ENCODE measurements at places on chromosomes 2 and 18. TPM values are rescaled to one million over a fixed set of nuclear protein-coding genes. Genes with fewer than 3 reads are reported as not detected.
A peak's percentile ranks its signal among the peaks of the same experiment; 100 is the strongest.

DNA sequence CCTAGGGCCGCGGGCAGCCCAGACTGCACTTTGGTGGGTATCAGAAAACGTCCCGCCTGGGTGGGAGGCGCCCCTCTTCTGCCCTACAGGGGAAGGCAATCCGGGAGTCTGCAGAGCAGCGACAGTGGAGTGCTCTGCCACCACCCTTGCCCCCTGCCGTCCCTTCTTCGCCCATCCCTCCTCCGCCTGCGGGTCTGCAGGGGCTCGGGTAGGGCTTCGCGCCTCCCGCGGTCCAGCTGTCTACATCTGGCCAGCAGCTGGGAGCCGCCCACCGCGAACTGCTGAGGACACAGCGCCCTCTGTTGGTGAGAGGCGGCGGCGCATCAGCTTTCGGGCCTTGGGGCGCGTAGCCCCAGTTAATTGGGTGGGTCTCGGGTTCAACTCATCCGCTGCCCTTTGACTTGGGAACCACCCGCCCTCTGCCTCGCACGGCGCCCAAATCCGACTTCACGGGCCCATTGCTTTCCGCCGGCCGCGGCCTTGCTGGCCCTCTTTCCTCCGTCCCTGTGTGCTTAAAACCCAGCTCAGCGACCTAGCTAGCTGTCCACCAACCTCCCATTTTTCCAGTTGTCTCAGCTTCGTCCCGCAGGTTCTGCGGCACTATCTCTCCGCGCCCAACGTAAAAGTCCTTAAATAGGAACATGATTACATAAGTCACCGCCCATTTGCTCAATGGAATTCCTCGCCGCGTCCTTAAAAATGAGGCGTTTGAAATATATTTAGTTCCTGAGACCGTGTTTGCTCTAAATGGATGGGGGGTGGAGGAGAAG, 17.6 kb downstream of the WNT10A start:
- DNase-seq = peak; percentile 81

DNA sequence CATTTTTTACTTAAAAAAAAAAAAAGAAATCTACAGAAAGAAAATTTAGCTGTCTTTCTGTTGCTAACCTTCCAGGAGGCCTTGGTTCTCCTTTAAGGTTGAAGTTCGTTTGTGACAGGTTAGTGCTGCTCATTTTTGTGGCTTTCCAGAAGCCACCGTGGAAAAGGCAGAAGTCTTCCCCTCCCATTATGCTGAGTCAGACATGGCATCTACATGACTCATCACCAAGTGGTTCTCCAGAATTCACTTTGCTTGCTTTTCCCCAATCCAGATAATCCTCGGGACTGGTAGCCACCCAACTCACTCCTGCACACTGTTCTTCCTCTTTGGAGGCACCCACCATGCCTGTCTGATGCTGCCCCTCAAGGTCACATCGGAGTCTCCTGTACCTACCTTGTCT, 228.7 kb downstream of the PIK3C3 start:
- no peak for DNase-seq

DNA sequence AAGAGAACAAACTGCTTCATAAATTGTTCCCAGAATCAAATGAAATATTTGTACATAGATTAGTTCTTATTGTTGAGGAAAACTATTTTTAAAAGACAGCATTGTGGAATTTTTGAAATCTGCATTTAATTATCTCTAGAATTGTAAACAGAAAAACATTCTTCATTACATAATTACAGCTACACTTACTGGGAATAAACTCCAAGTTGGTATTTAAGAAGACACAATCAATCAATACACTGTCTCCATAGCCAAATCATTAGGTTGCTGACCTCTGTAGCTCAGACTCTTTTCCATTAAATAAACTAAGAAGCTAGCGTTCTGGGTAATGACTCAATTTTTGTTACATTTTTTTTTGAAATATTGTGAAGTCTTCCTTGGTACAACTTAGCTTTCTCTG, 70.2 kb upstream of the PIEZO2 start:
- no peak for DNase-seq

DNA sequence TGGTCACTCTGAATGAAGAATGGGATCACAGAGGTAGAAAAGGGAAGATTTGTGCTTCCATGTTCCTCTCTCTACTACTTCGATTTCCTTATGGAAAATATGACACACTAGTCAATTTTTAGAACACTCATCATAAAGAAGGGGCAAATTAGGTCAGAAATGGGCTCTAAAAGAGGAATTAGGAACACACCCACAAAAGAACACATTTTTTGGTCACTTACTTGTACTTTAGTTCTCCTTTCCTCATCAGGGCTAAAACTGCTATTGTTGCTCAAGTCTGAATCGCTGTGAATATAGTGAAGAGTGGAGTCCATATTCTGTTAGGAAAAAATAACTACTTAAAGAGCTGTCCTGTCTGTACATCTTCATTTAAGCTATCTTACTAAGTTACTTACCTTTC, 52.6 kb downstream of the PPP4R1 start:
- DNase-seq = no peak

GRCh38 chr2:118657466-118657865, 190.0 kb downstream of the EN1 start:
- DNase-seq = no peak

DNA sequence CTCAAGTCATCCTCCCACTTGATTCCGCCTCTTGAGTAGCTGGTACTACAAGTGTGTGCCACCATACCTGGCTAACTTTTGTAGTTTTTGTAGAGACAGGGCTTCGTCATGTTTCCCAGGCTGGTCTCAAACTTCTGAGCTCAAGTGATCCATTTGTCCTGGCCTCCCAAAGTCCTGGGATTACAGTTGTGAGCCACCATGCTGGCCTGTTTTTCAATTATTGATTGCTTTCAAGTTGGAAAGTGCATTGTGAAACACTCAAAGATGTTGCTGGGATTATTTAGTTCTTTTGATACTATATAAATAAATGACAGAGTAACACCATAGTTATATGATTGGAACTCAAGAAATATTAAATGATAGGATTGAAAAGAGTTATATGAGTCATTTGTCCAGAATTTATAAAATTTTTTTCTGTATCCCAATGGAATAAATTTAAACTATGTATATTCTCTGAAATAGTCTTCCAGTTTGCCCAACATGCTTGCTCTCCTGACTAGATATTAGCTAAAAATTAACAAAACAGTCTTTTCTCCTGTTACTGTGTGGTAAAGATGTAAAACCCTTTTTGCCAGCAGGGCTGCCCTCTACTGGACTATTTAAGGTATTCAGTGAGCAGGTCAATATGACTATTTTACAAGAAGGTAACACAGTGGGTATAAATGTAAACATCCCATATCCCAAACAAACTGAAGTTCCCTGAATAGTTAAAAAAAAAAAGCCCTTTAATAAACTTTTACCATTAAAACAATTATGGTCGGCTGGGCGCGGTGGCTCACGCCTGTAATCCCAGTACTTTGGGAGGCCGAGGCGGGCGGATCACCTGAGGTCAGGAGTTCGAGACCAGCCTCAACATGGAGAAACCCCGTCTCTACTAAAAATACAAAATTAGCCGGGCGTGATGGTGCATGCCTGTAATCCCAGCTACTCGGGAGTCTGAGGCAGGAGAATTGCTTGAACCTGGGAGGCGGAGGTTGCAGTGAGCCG, 42.7 kb downstream of the ACSL3 start:
- peak; percentile 16 for DNase-seq

Gene PSTPIP2
- 25.6 TPM for total RNA-seq

Data from K562 (cell line).